ENCODE measurements at places on chromosomes 4 and X.
A peak's percentile ranks its signal among the peaks of the same experiment; 100 is the strongest.

DNA sequence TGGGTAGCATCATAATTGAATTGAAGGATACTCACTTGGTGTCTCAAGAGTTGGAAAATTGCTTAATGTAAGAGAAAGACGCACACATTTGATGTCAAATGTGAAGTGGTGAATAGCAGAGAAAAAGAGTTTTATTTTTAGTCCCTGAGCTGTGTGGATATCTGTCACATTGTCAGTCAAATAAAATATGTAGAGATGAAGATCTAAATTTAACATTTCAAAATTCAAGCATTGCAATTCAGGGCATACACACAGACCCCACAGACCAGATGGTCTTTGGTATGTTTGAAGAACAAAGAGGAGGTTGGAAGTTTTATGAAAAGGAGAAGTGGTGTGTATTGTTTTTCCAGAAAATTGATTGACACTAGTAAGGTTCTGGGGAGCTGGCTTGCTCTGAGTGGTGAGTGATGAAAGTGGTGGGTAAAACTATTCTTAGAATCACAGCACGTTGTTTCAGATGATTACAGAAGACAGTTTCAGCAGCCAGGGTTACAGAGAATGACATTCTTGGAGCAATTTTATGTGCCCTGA, 44.9 kb upstream of the BBS12 start:
- no peak for DNase-seq

GRCh38 chr4:71009890-71010588, 16.6 kb downstream of the DCK start:
- no peak for DNase-seq

DNA sequence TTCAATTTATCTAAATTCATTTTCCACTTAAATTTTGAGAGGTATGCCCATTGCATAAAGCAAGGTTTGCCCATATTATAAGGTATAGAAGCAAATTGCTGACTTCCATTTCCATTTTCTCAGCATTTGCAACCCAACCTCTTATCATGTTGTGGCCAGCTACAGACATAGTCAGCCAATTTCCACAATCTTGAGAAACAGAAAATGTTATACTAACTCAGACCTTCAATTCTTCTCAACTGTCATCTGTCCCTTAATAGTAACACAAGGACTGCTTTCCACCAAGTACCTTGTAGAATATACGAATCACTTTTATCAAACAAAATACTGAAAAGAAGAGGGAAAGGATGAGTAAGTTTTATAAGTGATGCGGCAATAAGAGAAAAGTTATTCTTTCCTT, 11.2 kb upstream of the GRIA3 start:
- DNase-seq = no peak

DNA sequence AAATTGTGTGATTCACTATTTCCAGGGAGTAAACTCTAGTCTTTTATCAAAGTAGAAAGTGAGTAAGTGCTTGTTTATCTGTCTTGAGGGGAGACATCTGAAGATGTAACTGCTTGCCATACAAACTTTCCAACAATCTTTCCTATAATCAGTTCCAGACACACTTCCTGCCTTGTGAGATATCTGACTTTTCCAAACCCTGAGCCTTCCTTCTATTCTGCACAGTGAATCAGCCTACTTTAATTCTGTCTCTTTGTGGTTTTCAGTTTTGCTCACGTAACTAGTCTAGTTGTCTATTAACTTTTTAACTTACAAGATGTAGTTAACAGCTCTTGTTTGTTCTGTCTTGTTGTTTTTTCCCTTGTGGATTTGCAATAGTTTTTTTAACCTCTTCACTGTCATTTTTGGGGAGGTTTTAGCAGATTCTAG, 947.8 kb downstream of the C4orf33 start:
- peak; percentile 4 for DNase-seq

DNA sequence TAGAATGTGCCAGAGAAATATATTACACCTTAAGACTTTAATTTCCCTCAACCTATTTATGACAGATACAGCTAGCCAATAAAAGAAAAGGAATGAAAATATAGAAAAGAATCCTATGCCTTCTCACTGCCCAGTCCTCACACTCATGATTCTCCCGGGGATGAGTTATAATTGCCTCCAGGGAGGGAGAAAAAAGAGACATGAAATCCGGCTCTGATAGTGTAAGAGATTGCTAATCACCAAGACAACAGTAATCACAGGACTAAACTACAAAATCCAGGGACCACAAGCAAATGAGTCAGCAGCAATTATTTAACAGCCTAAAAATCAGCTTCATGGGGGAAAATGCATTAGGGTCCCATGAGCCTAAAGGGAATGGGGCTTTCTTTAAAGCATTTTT, 95.9 kb upstream of the DUSP21 start:
- DNase-seq = no peak

DNA sequence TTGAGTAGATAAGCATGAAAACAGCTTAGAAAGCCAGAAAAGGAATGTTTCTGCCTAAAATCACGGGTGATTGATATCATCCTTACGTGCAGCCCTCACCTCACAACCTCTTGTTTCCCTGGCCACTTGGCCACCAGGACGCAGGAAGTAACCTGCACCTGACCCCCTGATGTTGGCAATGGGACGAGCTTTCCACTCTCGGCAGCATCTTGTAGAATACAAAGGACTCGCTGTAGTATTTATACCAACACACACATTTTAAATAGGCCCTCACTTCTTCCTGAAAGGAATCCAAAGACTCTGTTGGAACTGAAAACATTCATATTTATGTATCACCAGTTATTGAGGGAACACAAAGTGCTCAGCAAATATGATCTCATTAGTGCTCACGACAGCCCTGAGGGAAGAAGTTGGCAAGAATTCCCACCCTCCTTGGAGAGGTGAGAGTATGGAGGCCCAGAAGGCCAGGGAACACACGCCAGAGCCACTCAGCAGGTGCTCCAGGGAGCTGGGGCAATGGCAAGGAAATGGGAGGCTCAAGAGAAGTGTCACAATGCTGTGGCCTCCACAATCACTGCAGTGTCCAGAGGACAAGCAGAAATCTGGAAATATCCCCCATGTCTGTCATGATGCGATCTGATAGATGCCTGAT, 103.3 kb upstream of the KIT start:
- no peak for DNase-seq

- no peak for DNase-seq
Observed at GRCh38 chr4:119038116-119038841, 97.4 kb upstream of the MYOZ2 start.

- DNase-seq = no peak
Observed at GRCh38 chr4:26071688-26072087, 157.7 kb downstream of the SMIM20 start.

- no peak for DNase-seq
Observed at GRCh38 chr4:109295081-109295480, 7.4 kb downstream of the COL25A1 start.

DNA sequence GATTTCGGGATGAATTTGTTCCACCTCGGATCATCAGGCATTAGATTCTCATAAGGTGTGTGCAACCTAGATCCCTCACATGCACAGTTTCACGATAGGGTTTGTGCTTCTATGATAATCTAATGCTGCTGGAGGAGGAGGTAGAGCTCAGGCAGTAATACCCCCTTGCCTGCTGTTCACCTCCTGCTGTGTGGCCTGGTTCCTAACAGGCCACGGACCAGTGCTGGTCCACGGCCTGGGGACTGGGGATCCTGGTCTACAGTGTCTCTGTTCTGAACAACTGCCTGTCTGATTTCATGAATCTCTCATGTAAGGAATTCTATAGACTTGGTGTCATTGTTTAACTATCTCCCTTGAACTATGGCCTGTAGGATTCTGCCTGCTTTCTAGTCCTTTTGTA, 269.9 kb downstream of the SPRY1 start:
- DNase-seq = no peak

DNA sequence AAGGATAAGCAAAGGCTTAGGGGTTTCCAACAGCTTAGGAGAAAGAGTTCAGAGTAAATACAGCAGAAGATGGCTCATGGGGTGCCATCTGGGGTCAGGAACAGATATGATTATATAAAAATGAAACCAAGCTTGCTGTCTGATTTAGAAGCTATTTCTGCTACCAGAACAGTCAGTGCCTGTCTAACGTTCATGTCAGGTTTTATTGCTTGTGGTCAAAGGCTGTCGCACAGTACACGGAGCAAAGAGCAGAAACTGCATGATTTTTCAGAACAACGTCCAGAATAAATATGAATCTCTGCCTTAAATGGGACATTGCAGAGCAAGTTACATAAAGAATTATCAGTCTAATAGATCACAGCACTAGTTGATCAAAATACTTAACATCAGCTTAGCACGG, 17.4 kb downstream of the CETN2 start:
- DNase-seq = no peak

DNA sequence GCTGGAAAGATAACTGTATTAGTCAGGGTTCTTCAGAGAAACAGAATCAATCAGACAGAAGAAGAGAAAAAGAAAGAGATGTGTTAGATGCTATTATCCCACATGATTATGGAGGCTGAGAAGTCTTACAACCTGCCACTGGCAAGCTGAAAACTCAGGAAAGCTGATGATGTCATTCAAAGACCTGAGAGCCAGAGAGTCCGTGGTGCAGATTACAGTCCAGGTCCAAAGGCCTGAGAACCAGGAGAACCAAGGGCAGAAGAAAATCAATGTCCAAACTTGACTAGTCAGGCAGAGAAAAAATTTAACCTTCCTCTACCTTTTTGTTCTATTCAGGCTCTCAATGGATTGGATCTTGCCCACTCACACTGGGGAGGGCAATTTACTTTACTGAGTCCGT, 172.5 kb downstream of the QDPR start:
- DNase-seq = no peak

DNA sequence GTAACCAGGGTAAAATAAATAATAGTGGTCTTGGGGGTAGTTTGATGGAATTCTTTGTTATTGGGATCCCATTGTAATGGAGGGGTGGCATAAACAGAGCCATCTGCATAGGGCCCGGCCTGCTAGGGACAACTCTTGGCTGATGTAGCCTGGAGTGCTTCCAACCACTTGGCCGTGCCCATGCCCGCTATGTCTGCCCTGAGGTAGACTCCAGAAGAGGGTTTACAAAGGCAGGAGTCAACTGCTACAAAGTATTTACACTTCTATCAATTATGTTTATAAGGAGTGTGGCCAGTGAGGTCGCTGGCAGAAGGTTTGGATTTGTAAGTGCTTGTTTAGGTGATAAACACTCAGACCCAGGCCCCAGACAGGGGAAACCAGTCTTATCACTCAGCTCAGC, 8.1 kb downstream of the RASL11B start:
- no peak for DNase-seq

DNA sequence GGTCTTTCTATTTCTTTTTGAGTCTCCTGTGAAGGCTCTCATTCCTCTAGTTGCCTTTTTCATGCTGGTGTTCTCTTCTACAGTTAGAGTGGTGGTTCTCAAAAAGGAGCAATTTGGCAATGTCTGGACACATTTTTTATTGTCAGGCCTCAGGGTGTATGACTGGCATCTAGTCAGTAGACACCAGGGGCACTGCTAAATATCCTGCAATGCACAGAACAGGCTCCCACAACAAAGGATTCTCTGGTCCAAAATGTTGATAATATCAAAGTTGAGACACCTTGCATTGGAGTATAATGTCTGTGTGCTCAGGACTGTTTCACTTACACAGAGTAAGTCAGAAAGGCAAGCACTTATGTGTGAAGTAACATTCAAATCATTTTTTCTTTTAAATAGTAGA, 1360.7 kb downstream of the ADGRL3 start:
- DNase-seq = no peak

Data from GM18507 (cell line).